ENCODE measurements at places on chromosomes 3 and 15. TPM values are rescaled to one million over a fixed set of nuclear protein-coding genes. Genes with fewer than 3 reads are reported as not detected.
A peak's percentile ranks its signal among the peaks of the same experiment; 100 is the strongest.

- DNase-seq: no peak
Measured at GRCh38 chr15:45326741-45327140, 51.6 kb downstream of the GATM start.

DNA sequence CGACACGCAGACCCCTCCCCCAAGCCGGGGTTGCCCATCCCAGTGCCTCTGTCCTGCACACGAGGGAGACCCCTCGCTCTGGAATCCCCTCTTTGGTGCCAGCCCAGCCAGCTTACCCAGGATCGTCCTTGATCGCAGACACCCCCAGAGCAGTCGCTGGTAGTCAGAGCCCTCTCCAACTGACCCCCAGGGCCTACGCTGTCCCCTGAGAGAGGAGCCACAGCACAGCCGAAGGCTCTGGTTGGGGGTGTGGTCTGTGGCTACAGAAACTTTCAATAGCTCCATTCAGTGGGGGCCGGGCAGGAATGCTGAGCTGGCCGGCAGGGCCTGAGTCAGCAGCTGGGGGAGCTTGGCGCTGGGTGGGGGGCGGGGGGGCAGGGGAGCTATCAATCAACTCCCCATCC lies at the start of gene LCTL:
Gene LCTL, minus strand, starts transcription at position 258 of the 404 bp plus-strand sequence. CDS start 633 bp downstream, outside the sequence.
- DNase-seq: no peak

- peak; percentile 92 for DNase-seq
Measured at GRCh38 chr3:48435774-48436476, 4.0 kb downstream of the CCDC51 start.

DNA sequence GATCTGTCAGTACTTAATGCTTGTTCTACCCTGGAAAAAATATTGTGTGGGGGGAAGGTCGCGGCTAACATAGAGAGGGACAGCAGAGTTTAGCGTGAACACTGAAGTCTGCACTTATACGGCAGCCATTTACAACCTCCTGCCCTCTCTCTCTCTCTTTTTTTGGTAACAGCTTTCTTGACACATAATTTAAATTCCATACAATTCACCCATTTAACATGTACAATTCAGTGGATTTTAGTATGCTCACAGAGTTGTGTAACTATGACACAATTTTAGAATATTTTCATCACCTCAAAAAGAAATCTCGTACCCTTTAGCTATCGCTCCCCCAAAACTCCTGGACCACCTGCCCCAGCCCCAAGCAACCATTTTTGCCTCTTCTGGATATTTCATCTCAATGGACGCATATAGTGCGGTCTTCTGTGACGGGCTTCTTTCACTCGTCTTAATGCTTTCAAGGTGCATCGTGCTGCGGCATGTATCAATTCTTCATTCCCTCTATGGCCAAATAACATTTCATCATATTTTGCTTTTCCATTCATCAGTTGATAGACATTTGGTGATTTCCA lies 141.8 kb downstream of the XXYLT1 start:
- DNase-seq: no peak

DNA sequence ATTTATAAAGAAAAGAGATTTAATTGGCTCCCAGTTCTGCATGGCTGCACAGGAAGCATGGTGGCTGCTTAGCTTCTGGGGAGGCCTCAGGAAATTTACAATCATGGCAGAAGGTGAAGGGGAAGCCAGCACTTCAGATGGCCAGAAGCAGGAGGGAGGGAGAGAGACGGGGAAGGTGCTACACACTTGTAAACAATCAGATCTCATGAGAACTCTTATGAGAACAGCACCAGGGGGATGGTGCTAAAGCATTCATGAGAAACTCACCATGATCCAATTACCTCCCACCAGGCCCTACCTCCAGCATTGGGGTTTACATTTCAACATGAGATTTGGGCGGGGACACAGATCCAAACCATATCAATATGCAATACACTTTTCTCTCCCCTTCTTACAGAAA lies 73.7 kb downstream of the ECT2 start:
- no peak for DNase-seq

DNA sequence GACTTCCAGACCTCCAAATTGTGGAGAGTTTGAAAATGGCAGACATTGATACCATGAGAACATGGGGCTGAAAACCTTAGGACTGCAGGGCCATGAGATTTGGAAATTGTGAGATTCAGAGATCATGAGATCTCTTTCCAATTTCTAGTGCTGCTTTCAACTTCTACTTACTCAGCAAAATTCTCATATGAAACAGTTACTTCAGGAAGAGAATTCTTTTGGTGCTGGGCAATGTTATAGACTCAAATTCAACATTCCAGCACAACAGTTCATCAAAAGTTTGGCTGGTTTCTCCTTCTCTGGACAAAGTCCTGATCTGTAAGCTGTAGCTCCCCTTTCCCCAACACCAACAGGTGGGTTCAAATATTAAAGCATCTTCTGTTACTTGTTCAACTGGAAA lies 506.9 kb upstream of the NECTIN3 start:
- no peak for DNase-seq

DNA sequence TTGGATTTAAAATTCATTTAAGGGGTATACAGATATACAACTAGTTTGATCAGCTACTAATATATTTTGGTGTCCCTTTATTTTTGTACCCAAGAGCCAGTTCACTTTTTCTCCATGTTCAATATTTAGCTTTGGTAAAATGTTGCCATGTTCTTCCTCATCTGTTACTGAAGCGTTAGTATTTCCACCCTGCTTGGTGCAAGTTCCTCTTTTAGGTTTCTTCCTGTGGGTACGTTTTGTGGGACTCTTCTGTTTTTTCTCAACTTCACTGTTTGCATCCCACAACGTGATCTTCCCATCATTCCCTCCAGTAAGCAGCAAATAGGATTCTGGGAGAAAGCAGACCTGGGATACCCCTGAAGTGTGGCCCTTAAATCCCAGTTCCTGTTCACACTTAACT lies 14.1 kb downstream of the WDR53 start:
- DNase-seq: no peak

DNA sequence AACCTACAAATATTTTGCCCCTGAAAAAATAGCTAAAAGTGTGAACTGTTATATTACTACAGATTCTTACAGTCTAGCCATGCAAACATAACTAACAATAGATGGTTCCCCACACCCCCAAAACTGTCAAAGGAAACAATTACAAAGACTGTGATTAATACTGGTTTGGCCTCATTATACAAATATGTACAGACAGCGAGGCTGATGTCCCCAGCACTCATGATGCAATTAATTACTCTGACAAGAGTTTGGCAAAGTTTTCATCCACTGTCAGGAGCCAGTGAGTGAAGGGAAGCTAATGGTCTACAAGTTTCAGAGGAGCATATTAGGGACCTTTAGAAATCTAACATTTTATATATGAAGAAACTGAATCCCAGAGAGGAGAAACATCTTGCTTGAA lies 61.0 kb downstream of the HMG20A start:
- no peak for DNase-seq

DNA sequence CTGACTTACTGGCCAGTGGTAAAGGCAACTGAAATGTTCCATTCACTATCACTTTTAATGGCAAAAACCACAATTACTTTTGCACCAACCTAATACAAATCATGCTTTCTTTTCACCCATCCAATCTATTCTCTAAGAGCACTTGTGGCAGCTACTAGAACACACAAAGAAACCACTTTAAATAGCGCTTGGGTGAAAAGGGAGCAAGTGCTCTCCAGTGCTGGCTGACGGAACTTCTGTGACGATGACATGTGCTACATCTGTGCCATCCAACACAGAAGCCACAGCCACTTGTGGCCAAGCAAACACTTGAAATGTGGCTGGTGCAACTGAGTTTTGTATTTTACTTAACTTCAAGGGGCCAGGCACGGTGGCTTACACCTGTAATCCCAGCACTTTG lies 18.9 kb downstream of the SH3BP5 start:
- DNase-seq: peak; percentile 91

DNA sequence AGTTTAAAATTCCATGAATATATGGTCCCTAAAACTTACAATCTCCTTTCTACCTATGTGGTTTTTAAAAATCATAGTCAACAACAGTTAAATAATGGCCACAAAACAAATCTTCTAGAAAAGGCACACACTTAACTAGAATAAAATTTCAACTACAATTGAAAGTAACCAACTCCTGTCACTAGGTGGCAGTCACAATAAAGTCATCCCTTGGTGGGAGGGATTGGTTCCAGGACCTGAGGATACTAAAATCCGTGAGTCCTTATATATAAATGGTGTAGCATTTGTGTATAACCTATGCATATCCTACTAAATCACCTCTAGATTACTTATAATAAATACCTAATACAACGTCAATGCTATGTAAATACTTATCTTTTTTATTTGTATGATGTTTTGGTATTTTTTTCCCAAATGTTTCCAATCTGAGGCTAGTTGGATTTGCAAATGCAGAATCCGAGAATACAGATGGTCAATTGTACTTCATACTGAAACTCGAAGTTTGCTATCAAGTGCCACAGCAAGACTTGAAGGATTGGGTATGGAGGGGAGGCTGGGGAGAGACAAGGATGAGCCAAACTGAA lies 172.6 kb downstream of the FMN1 start:
- peak; percentile 23 for DNase-seq

GRCh38 chr15:92503889-92504288 lies 110.2 kb downstream of the ST8SIA2 start:
- no peak for DNase-seq

GRCh38 chr15:61519296-61519695 lies 290.2 kb upstream of the RORA start:
- DNase-seq: no peak

DNA sequence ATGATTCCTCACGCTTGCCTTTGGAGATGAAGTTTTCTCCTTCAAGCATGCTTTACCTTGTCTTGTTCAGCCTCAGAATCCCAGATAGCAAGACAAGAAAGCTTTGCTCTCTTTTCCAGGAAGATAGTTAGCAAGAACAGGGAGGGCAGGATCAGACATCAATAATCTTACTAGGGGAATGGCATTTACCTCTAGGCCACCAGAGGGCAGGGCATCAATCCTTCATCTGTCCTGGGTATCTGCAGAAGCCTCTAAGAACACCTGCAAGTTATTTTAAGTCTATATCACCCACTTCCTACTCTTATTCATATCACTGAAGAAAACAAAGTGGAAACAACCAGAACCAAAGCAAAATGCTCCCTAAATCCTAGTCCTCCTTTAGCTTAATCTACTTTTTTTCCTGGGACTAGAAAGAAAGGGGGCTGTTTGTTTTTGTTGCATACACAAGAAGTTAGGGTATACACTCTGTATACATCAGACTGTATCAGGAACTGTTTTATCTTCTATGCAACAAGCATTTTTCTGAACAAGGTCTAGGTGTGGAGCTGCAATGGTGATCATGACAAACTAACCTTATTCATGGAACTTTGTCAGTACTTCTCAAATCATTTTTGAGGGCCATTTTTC lies 862.5 kb downstream of the CADM2 start:
- peak; percentile 49 for DNase-seq

DNA sequence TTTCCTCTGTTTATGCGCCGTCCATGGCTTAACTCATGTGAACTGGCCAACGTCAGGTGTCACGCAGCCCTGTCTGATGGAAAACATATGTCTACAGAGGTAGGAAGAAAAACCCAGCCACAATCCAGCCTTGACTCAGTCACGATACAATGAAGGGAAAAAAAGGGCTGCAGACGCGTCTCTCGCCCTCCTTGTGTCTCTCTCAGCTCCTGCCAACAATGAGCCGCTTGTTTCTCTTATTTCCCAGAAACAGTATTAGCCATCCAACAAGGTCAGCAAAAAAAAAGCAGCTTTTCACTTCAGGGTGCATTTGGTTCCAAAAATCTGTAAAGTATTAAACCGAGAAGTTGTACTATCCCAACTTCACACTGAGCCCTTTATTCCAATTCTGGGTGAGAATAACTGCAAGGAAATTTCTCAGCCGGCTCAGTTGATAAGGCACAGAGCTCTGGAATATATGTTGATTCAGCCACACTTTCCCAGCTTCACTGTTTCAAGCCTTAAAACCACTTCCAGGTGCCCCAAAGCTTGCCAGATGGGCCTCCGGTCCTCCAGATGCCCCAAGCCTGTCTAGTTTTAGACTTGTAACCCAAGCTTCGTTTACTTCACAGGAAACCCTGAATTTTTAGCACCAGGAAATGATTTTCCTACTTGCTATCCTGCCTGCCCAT lies 79.4 kb downstream of the TM4SF4 start:
- DNase-seq: no peak

DNA sequence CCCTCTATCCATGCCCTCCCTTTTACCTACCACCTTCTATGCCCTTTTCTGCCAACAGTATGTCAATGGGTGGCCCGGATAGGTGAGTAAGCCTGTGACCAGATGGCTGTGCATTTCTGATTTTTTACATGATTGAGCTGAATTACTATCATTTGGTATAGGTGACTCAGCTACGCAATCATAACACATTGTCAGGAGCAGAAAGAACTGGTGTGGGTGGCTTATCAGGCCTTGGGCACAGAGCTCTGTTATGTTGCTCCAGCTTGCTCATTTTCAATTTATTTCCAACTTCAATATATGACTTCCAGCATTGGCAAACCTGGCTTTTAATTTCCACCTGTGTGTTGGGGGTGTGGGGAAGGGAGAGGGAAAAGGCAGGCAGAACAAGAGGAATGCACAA lies 86.6 kb upstream of the AGBL1 start:
- no peak for DNase-seq

- DNase-seq: no peak
Measured at GRCh38 chr3:67635806-67636205, 18.6 kb downstream of the SUCLG2 start.

- peak; percentile 76 for DNase-seq
Measured at GRCh38 chr15:45116482-45117307, 2.6 kb downstream of the DUOXA2 start.

- DNase-seq: no peak
Measured at GRCh38 chr3:170746175-170746942, 123.6 kb downstream of the RPL22L1 start.

- no peak for DNase-seq
Measured at GRCh38 chr3:169472259-169472900, 191.1 kb downstream of the MECOM start.

The EHHADH gene
- total RNA-seq: 23.7 TPM

The MST1R gene
- total RNA-seq: 6.1 TPM

The PLA1A gene
- total RNA-seq: 4.7 TPM

The KBTBD13 gene
- not detected for total RNA-seq

The FBXL2 gene
- total RNA-seq: 19.3 TPM

The PRTG gene
- total RNA-seq: 40.3 TPM

The CHRNA3 gene
- total RNA-seq: not detected

The BCHE gene
- 1.6 TPM for total RNA-seq

The CDHR4 gene
- total RNA-seq: not detected

The GRAMD2A gene
- 9.0 TPM for total RNA-seq

The NEO1 gene
- 39.6 TPM for total RNA-seq

The GOLGA6B gene
- total RNA-seq: not detected

The ILDR1 gene
- total RNA-seq: 5.8 TPM

The CPN2 gene
- total RNA-seq: not detected

The P2RY1 gene
- total RNA-seq: 2.1 TPM

The CYP1A2 gene
- total RNA-seq: 2.8 TPM

The MYZAP gene
- total RNA-seq: 20.7 TPM
